CD4-positive, alpha-beta T cell treated with Interleukin-4 for 1 hour (primary cell): ENCODE measurements at places on chromosomes 12 and 14.

DNA sequence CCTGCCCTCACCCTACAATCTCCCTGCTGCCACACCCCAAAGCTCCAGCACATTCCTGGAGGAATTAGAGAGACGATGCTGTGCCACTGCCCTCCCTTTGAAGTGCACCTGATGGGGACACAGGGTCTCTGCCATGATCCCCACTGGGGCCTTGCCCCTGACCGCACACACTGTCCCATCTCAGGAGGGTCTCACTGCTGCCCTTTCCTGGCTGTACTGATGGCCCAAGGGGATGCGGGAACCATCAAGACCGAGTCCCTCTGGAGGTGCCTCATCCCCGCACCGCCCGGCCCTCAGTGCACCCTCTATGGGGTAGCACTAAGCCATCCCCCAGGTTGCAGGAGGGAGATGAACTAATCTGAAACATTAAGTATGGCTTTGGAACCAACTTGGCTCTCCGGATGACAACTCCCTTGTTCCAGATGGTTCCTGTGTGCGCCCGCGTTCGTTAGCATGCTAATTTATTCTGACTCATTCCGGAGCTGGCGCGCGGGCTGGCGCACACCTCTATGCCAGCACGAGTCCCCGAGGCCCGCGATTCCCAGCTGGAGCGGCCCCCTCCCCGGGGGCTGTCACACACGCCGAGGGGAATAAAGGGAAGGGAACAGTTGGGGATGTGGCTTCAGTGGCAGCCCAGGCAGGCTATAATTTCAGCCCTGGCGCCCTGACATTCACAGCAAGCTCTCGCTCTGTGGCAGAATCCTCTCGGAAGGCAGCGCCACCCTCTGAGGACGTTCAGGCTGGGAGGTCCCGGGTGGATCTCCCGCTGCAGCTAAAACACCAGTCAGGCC lies 34.2 kb upstream of the C14orf180 start:
- no peak for DNase-seq

DNA sequence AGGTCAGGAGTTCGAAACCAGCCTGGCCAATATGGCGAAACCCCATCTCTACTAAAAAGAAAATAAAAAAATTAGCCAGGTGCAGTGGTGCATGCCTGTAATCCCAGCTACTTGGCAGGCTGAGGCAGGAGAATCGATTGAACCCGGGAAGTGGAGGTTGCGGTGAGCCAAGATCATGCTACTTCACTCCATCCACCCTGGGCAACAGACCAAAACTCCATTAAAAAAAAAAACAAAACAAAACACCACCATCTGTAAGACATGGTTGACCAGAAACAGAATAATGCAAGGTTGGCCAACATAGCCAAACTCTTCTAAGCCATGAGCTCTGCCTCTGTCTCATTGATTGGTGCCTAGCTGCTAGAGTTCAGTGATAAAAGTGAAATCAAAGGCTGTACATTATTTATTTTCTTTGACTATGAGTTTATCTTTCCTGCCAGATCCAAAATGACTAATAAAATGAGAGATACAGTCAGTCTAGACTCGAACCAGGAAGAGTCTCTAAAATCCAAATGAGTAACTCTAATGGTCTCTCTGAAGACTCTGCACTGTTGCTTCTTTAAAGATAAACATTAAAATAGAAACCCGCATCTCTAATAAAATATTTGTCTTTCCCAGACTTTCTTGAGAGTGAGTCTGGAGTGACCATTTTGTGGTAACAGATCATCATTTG lies 404.7 kb downstream of the DAD1 start:
- DNase-seq = no peak

GRCh38 chr12:94593822-94594442 lies 56.4 kb downstream of the TMCC3 start:
- DNase-seq = no peak

GRCh38 chr12:3085341-3086139 lies 8.4 kb downstream of the TSPAN9 start:
- DNase-seq = no peak

DNA sequence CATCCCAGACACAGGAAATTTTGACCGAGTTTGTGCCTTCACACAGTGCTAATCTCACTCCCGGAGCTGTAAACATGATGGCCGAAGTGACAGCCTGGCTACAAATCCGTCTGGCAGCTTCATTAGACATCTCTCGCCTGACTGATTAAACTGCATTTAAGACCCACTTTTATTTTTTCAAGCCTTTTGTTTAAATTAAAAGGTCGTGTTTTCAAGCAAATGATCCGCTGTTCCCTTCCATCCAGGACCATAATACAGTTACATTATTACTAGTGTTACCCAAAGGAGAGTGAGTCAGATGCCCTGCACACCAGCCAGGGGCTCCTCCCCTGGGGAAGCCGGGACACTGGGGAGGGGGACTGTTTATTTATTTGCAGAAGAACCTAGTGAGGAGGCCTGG lies 200.2 kb downstream of the EXOC5 start:
- DNase-seq = no peak
